LHCN-M2 (cell line): ENCODE measurements at places on chromosomes 6 and 20. TPM values are rescaled to one million over a fixed set of nuclear protein-coding genes. Genes with fewer than 3 reads are reported as not detected.

GRCh38 chr6:41053041-41053440 lies at the start of gene APOBEC2:
TSS of gene APOBEC2 (plus strand) at chr6:41053202. CDS start at chr6:41053348, 146 bp downstream.
- no peak for DNase-seq

- no peak for DNase-seq
Observed at GRCh38 chr6:132214716-132215115, 186.6 kb downstream of the MOXD1 start.

GRCh38 chr20:64036346-64037198 lies 590 bp downstream of the C20orf204 start:
- peak; percentile 44 for DNase-seq

The SSTR4 gene
- total RNA-seq: not detected in 2 replicates

GRCh38 chr6:5343998-5344397 lies 82.7 kb downstream of the FARS2 start:
- no peak for DNase-seq

DNA sequence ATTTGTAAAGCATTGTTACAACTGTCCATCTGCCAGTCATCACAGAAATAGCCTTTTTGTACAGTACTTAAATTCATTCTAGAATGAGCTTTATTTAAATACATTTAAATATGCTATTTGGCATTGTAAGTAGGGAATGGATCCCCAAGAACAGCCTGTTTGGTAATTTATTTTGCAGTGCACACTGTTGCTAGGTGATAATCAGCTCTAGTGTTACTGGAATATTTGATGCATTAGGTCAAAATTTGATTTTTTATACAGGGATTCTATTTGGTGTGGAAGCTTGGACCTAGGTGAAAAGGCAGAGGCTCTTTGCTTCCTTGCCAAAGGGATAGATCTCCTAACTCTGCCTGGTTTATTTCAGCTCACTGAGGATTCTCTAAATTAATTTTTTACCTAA lies 593.7 kb downstream of the EPM2A start:
- no peak for DNase-seq
